ENCODE measurements at places on chromosomes 1 and 21.

GRCh38 chr1:103372866-103373265 lies 152.6 kb upstream of the RNPC3 start:
- no peak for DNase-seq

- no peak for DNase-seq
Observed at GRCh38 chr1:20728371-20729154, 3.9 kb downstream of the SH2D5 start.

DNA sequence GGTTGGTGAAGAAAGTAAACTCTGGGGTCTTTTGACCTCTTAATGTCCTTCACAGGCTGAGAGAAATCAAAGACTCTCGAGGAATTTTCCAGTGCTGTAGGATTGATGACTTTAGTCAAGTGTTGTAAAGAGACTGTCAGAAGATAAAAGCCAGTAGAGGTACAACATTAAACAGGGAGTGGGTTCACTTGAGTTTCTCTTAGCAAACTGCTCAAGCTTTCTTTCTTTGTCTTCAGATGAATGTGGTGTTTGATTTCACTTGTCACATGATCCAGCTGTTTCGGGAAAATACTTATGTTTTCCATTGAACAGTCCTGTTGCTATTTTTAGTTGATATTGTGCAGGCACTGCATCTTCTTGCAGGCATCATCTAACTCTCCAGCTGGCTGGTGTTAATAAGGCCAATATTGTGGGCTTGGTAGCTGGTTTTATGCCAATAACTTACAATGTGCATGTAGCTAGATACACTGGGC lies 45.6 kb downstream of the XCL2 start:
- DNase-seq = no peak

DNA sequence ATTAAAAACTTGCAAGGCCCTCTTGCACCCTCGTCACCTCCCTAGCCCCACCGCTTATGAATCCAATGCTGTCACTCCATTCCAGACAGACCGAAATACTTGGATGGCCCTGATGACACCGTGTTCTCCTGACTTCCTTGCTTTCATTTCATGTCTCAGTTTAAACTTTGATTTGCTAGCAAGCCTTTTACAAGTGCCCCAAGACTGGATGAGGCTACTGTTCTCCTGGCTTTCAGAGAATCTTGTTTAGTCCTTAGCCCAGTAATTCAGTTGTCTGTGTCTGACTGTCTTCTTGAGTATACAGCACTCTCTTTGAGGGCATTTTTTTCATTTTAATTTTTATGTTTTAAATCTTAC lies 824 bp upstream of the IFI44L start:
- DNase-seq = no peak

GRCh38 chr1:228366866-228367741 lies 39.5 kb downstream of the TRIM11 start:
- DNase-seq = no peak
